ENCODE measurements at places on chromosomes 5 and 9.

DNA sequence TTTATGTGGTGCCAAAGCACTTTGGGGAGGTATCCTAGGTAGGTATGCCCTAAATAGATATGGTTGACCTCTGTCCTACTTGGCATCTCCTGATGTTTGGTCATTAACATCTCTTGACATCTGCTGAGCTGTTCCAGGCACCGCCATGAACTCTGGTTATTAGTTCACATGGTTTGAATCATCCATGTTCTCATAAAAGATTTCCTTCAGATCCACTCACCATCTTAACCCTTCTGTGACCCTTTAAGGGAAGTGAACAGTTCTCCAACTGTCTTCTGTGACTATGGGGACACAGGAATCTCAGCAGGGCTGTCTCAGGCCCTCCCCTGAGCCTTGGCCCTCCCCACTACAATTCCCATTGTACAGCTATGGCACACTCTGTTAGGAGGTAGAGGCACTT is 167.7 kb downstream of the CDH6 start:
- no peak for DNase-seq

DNA sequence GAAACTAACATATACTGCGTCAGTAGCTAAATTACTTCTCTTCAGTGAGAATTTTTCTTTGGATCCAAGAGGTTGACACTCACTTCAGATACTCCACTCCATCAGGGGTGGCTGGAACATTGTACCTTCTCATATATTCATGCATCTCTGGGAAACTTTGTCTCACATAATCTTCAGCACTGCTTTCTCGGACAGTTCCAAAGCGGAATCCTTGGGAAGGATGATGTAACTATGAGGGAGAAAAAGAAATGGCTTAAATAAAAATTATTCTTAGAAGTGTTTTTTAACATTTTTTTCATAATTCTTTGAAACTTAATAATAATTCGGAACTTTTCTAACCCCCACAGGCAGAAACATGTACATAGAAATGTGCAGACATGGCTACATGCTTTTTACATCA is 33.4 kb upstream of the PPP3R2 start:
- DNase-seq: no peak

DNA sequence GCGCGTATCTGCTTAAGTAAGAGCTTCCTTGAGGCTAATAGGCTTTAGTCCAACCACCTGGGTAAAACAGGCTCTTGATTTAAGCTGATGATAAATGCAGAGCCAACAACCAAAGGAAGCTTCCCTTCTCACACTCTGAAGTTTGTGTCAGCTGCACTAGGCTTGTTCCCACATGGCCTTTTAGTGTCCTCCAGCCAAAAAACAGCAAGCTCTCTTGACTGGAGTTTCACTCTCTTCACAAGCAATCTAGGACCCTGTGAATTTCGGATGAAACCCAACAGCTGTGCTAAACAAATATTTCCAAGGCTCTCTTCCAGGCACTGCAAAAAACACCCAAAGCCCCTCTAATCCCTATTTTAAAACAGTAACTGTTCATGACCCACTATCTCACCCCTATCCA is 63.9 kb downstream of the SAXO1 start:
- DNase-seq: no peak

DNA sequence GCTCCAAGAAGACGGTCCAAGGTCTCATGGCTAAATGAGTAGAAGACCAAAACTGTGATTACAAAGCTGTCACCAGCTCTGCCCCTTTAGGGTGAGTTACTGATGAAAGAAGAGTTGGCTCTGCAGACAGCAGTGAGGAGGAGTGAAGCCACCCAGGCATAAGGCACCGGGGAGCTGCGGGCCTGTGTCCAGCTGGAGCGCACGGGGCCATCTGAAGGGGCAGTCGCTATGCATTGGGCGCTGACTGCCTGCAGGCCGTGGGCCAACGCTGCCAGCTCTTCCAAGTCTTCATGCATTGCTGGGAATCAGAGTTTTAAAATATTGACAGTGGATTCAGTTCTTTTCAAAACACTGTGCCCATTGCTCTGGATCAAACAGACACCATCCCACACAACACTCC is 70.3 kb downstream of the DAPK1 start:
- DNase-seq: no peak

- DNase-seq: no peak
These were observed 23.0 kb upstream of the NR3C1 start for GRCh38 chr5:143426437-143426991.

DNA sequence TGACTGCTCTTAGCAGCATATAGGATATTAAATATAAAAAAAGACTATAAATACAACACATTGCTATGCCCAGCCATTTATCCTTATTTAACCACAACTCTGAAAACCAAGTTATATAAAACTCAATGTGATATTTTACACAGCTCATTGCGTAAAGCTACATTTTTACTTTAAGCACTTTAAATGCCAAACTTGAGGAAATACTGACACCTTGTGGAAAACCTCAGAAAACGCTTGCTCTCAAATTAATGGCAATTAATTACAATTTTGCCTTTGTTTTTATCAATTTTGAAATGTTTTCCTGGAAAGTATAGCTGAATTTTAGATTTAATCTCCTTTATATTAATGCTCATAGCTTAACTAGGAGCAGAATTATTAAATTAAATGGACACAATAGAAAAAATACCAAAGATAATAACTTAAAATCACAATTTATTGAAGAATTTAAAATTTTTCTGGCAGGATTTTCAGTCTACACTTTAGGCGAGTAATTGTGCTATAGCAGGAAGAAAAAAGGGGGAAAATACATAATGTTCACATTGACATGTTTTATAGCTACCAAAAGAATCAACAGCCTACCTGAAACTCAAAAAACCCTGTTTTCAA is 25.2 kb upstream of the PLAC8L1 start:
- no peak for DNase-seq

DNA sequence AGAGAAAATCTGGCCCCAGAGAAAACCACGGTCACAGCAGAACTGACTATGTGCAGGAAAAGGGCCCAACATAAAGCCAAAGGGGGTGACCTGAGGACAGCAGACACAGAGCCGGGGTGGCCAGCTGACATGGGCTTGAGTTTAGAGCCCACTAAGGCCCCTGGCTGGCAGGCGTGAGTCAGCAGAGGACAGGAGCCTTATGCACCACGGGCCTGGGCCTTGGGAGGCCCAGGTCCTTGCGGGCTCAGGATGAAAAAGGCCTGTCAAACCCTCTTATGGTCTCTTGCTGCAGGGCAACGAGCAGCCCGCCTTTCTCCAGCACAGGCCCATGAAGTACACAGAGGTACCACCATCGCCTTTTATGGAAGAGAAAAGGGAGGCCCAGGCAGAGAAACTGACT is 19.7 kb downstream of the STK10 start:
- DNase-seq: no peak

DNA sequence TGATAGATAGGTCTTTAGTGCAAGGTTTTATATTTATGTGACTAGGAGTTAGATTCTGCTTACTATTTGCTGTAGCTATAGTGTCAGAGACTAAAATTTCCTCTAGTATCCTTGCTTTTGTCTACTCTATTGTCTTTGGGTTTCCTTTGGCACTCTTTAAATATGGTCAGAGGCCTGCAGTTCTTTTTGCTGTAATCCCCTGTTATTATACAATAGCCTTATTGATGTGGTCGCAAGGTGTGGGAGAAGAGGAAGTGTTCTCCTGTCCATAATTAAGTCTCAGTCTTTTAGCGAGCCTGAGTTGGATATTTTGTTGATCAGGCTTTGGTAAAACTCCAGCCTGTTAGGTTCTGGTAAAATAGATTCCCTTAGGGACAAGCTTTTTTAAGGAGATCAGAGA is 34.9 kb downstream of the LURAP1L start:
- DNase-seq: no peak
